GM13977 (cell line): ENCODE measurements at places on chromosomes 7 and 10.

DNA sequence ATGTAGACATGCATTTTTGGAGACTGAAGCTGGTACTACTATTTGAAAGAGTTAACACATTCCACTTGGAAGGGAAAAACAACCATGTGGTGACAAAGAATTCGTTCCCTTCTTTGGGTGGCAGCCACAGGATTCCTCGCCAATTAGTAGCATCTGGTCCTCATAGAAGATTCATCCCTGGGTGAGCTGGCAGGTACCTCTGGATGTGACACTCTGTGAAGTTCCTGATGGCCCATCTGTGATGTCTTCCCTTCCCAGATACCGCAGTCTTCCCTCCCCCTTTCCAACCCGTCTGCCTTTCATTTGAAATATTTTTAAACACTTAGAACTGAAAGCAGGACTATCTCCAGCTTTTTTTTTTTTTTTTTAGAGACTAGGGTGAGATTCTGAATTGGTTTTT is 569.5 kb downstream of the TYW1 start:
- no peak for DNase-seq

DNA sequence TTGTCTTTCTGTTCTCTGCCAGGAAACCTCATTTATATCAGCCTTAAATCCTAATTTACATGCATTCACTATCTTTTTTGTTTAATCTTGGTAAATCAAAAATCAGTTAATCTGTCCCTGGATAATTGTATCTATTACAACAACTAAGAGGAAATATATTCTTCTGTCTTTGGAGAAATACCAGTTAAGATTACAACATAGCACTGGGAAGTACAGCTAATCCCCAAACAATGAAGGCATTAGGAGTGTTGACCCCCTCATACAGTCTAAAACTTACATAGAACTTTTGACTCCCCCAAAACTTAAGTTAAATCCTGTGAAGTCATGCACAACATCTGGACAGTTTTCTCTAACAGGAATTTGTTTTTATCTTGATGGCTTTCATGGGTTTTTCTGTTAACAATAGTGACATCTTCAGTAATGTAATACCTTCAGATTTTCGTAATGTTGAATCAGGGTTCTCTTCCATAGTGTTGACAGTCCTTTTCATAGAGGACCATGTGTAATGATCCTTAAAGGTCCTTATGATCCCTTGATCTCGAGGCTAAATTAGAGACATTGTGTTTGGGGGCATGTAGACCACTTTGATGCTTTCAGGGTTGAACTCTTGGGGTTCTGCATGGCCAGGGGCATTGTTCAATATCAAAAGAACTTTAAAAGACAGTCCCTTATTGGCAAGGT is 24.1 kb upstream of the ABCC2 start:
- DNase-seq: no peak

DNA sequence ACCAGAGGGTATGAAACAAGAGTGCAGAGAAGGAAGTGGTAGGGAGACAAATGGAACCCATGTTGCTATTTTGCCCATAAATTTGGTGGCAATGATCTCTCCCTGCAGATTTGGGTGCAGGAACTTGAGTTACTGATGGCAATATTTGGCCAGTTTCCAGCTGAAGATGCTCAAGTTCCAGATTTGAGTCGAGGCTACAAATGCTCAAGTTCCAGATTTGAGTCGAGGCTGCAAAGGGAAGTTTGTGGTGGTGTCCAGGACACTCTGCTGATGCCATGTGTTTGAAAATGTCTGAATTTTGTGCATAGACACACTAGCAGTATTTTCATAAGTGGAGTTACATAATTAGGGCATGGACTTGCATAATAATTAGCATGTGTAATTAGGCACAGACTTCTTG is 40.8 kb downstream of the TBXAS1 start:
- no peak for DNase-seq

GRCh38 chr7:81937091-81937490 is 167.2 kb upstream of the HGF start:
- no peak for DNase-seq

DNA sequence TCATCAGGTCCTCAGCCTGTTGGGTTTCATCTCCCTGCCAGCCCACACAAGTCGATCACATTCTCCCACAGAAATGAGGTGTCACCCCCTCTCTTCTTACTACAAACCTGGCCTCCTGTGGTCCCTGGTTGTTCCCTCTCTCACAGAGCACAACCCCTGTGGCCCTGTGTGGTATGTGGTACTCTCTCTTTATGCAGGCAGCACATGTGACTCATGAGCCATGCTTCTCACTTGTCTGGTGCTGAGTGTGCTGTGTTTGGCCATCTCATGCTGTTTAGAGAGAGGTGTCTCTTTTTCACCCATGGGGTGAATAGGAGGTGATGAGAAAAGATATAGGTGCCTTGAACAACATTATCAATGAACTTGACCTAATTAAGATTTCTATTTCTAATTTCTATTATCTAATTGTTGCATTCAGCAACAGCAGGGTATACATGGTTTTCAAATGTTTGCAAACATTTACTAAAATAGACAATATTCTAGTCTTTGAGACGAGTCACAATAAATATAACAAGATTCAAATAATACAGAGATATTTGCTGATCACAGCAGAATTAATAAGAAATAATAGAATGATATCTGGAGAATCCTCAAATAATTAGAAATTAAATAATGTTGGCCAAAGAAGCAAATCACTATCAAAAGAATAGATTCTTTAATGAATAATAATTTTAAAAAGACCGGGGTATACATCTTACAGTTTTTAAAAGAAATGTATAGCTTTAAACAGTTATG is 633.8 kb upstream of the IGFBP3 start:
- DNase-seq: no peak

- no peak for DNase-seq
Measured at GRCh38 chr7:117772421-117772820, 100.8 kb downstream of the CTTNBP2 start.

DNA sequence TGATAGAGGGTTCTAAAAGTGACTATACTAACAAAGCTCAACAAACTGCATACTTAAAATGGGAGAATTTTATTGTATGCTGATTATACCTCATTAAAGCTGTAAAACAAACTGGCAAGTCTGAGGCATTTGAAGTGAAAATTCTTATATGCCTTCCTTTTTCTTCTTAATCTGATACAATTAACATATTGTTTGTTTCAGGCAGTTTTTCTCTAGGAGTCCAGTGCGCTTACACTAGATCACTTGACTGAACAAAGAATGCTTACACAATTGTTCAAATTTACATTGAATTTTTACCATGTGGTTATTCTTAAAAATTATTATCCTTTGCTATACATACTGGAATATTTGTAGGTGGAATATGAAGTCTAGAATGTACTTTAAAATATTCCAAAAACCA is 89.0 kb downstream of the GLCCI1 start:
- DNase-seq: no peak

DNA sequence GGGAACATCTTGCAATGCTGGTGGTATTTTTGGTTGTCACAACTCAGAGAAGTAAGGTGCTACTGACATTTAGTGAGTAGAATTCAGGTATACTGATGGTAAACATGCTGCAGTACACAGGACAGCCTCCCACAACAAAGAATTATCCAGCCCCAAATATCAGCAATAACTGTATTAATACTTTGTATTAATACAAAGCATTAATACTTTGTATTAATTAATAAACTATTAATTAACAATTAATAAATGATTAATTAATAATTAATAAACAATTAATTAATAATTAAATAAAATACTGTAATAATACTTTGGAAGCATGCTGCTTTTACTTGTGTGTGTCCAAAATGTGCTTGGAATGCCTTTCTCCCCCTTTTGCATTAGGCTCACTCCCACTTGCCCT is 62.5 kb downstream of the ZNF92 start:
- DNase-seq: no peak

GRCh38 chr7:92824901-92825480 is 11.4 kb downstream of the CDK6 start:
- DNase-seq: no peak
